Gastrocnemius medialis (tissue), 4 donors: ENCODE measurements at places on chromosomes 4 and X.

GRCh38 chrX:42094218-42094617 lies 170.9 kb upstream of the CASK start:
- no peak for DNase-seq

DNA sequence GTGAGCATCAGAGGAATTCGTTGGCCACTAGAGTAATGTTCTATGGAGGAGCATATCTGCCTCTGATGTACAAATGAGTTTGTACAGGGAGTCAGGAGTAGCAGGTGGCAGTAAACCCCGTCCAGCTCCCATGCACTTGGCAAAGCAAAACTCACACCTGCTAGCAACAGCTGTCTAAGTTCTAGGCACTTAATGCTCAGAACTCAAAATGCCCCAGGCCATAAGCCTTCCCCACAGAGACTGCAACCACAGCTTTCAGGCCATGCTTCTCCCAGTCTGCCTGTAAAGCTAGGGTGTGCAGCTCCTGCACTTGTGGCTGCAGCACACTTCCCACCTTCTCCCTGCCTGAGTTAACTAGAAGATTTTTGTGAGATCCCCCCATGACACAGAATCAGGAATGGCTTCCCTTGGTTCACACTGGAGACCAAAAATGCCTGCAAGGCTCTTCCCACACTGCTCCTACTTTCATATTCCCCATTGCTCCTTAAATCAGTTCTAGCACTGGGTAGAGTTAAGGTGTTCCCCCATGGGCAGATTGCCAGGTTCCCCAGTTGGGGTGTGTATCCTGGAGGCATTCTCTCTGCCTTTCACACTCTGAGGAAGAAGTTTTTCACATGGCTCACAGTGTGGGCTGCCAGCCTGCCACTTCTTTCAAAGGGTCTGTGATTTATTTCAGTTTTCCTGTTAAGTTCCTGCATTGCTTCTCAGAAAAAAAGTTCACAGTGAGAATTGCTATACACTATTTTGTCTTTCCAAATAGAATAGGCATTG lies 189.9 kb downstream of the STPG2 start:
- DNase-seq, result no peak

DNA sequence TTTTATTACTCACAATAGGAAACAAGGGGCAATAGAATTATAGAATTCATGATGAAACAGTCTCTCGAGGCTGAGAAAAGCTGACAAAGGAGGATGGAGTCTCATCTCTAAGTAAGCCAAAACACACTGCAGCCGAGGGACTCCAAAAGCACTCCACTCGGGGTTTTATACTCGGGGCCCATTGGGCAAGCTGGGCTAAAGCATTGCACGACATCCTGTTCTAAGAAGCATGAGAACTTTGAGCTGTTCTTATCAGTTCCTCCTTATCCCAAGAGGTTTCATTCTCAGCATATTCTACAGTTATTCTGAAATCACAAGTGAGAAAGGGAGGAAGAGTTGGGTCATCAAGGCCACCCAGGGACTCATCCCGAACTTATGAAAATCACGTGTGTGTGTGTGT lies 1475.5 kb downstream of the PCDH18 start:
- DNase-seq, result no peak

DNA sequence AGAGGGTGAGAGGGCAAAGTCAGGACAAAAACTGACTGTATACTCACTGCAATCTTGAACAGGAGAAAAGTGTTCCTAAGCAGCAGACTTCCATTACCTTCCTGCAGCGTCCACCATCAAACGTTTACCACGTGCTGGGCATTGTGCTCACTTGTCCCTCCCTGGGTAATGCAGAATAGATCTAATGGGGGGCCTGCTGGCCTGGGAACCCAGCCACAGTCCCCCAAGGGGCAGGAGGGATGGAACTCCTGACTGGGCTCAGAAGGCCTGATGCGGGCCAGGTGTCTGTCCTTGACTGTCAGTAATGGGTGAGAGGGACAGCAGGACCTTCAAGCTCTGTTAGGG lies 37.6 kb upstream of the FAM156A start:
- DNase-seq, result no peak

GRCh38 chr4:151833174-151833573 lies 72.4 kb upstream of the GATB start:
- no peak for DNase-seq

DNA sequence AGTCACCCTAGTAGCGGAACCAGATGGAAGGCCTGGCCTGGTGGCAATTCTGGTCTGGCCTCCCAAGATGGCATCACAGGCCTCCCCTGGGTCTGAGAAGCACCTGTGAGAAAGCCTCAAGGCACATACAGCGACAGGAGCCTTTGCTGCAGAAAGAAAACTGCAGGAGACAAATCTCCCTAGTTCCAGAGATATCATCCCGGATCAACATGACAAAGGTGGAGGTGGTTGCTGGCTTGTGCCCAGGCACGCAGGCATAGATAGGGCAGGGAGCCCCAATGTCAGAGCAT lies 93.6 kb downstream of the BCOR start:
- DNase-seq, result no peak

DNA sequence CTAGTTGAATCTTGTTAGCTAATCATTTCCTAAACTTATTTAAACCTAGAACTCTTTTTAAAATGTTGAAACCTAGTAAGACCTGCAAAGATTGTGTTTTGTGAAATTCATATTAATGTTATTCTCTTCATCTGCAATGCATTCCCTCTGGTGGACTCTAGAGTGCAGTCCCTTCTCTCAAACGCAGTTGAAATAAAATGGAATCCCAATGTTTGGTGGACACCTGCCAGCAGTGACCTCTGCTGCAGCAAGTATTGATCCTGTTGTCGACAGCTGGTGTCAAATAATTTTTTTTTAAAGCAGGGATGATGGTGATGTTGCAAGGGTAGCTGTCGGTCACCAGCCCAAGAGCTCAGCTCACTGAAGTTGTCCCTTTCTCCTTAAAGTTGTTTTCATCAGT lies 492.0 kb downstream of the ZIC3 start:
- DNase-seq, result no peak
